Gastroesophageal sphincter (tissue), 4 donors: ENCODE measurements at places on chromosomes 1 and 21. TPM values are rescaled to one million over a fixed set of nuclear protein-coding genes. Genes with fewer than 3 reads are reported as not detected.
A peak's percentile ranks its signal among the peaks of the same experiment; 100 is the strongest.

- no peak for ATAC-seq
These were observed 1392.0 kb upstream of the PRMT6 start for GRCh38 chr1:105664495-105664894.

DNA sequence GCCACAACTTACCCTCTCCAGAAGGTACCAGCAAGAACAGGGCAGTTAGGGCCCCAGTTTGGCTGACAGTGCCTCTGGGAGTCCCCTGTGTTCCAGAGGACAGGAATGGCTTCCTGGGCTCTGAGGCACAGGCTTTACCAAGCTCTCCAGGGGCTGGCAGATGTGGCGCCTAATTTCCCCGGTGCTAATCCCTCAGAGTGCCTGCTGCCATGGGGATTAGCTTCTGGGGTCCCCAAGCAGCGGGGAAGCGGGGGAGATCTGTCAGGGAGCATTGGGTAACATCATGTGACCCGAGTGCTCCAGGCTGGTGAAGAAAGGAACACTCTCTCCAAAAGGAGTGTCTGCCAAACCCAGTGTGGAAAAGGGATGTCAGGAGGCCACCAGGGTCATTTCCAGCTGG is at the start of gene LACTBL1:
TSS of gene LACTBL1 (minus strand) at position 107 of the 400 bp plus-strand sequence. CDS start 550 bp downstream, outside the sequence.
- no peak for ATAC-seq

GRCh38 chr1:167716000-167716271 is 5.8 kb upstream of the MPZL1 start:
- no peak for ATAC-seq

- ATAC-seq, result no peak
These were observed 51.5 kb upstream of the LRIF1 start for GRCh38 chr1:111015222-111015621.

- no peak for ATAC-seq
These were observed 18.6 kb downstream of the TAL1 start for GRCh38 chr1:47213230-47213963.

DNA sequence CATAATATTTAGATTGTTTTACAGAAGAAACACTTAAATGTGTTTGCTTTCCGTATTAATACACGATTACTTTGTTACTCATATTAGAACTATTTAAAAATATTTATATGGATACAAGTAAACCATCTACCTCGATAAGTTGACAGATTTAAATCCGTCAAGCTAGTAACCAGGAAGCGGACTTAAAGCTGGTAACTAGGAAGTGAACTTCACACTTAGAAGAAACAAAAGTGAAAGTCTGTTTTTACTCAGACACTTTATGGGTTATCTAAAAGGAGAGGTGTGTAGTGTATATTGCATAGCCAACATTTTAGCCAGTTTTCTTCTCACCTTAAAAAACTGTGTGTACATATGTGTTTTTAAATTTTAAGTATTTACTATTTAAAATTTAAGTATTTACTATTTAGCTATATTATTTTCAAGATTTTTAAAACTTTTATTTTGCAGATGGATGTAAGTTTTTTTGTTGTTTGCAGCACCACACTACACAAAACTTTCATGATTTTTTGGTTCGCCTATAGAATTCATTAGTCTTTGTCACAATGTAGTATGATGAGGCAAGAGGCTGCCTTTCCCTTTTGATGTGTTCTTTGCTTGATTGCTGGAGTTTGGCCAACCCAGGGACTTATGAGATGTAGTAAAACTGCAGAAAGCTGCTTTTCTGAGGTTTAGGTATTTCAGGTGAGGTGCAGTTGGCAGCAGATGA is 2.7 kb downstream of the USP25 start:
- no peak for ATAC-seq

DNA sequence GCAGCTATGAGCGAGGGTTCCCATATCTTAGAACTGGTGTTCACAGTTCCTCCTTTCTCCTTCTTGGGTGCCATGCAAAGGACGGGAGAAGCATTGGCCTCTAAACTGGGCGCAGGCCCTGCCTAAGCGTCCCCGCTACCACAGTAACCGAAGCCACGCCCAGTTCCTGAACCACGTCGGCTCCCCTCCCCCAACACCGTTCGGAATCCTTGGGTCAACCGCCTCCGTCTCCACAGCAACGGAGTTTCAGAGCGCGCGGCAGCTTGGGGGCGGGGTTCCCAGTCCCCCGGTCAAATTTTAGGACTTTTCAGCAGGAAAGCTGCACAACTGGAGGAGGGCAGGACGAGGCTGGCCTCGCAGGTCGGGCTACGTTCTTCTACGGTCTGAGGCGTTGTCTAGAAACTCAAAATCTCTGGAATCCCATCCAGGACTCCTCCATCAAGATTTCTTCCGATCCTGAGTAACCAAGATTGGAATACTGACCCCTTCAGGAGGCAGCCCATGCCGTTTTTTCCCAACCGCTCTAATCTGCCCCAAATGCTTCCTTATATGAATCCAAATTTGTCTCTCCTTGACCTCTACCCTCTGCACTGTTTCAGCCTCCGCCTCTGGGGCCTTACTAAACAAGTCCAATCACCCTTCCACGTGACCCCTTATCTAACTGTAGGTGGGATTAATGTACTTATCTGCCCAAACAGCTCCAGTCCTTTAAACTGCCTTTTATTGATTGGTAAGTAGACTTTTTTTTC is at the start of gene SPAG17:
TSS of gene SPAG17 (minus strand) at position 145 of the 749 bp plus-strand sequence. CDS start at position 74, 71 bp downstream.
- peak; percentile 57 for ATAC-seq

CFHR2 gene
- total RNA-seq, result not detected

SIK1 gene
- 0.93 TPM for total RNA-seq

DNA sequence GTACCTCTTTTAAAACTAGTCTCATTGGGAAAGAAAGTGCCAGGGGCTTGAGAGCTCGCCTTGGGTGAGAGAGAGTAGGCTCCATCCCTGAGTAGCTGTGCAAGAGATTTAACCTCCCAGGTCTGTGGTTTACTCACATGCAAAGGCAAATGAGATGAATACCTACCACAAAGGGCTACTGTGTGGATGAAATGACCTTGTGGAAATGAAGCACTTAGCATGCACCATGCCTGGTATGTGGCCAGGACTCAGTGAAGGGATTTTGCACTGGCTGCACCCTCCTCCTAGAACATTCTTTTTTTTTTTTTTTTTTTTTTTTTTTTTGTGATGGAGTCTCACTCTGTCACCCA is 120.3 kb downstream of the PROX1 start:
- no peak for ATAC-seq

PTPRC gene
- total RNA-seq, result 19.7 TPM

NDUFV3 gene
- 75.0 TPM for total RNA-seq

- no peak for ATAC-seq
These were observed 17.3 kb downstream of the PKP1 start for GRCh38 chr1:201300641-201301040.

DNA sequence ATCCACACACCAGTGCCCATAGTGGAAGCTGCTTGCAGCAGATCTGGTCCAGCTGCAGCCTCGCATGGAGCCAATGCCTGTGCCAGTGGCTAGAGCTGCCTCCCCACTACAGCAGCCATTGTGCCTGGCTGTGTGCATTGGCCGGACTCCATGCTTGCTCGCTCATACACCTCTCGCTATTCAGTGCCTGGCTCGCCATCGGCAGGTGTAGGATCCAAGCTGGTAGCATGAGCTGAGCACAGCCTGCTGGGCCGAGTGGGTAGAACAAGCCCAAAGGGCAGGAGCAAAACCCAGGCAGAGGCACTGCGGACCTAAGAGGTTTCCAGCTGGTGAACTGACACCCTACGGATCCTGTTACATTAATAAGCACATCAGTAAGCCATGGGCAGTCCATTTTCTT is 1184.1 kb downstream of the AMY1C start:
- no peak for ATAC-seq

GRCh38 chr1:154384650-154385489 is 20.3 kb upstream of the IL6R start:
- ATAC-seq, result no peak
